ENCODE measurements at places on chromosomes 16 and 17.

GRCh38 chr17:14637260-14637659, 336.4 kb downstream of the HS3ST3B1 start:
- DNase-seq: no peak

- no peak for DNase-seq
These were observed at the start of gene PRAC2 for GRCh38 chr17:48722915-48723422. Gene PRAC2, plus strand, starts transcription at chr17:48723185. Its CDS starts 1,226 bp downstream, at chr17:48724411.

DNA sequence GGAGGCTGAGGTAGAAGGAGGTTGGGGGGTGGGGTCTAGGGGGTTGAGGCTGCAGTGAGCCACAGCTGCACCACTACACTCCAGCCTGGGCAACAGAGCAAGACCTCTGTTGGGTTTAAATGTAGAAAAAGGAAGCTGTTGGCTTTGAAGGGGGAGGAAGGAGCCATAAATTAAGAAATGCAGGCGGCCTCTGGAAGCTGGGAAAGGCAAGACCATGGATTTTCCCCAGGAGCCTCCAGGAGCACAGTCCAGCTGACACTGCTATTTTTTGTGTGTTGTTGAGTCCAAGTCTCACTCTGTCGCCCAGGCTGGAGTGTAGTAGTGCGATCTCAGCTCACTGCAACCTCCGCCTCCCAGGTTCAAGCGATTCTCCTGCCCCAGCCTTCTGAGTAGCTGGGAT, 15.9 kb downstream of the LITAF start:
- DNase-seq: no peak

DNA sequence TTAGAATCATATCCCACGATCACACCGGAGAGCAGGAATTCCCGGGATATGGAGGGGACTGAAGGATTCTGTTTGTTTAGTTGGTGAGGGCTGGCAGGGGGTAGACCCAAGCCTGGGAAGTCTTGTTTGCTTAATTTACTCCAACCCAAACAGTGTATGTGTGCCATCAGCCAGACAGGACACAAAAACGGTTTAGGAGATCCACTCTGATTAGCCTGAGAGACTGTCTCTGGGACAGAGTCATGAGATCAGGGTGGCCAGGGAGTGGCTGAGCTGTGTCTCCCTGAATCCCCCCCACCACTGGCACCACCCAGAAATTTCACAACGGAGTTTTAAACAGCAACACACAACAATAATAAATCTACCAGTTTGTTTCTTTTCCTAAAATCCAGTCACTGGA, 127.0 kb downstream of the RBFOX3 start:
- DNase-seq: no peak

- DNase-seq: no peak
These were observed 9.8 kb downstream of the PGS1 start for GRCh38 chr17:78387977-78388941.

DNA sequence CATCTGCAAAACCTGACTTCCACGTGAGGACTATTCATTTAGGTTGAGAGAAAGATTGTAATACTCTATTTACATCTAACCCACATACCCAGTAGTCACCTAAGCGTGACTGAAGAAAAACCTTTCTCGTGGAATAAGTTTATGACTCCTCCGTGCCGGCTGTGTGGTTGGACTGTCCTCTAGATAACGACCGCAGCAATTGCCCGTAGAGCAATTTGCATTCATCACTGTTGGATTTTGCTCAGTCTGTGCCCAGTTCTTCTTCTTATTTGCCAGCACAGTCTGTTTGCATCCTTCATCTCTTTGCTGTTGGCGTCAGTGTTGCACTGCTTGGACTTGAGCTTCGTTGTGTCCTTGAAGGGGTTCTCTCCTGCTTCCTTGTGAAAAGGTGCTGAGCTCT, 131.3 kb downstream of the CYB561 start:
- DNase-seq: no peak

- no peak for DNase-seq
These were observed 33.7 kb downstream of the CDRT15L2 start for GRCh38 chr17:20613248-20613647.

DNA sequence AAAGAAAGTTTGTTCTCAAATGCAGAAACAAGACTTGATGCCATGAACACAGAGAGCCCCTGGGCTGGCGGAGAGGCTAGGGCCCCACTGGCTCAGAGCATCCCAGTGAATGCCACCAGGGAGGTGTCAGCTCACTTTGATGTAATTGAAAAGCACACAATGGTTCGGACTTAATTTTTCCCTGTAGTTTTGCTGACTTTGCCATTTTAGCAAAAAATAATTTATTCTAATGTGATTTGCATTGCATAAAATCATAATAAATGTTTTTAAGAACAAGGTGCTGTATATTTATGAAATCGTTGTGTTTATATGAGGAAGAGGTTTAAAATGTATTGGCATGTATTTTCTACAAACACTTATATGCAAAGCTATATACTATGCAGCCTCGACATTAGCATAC, 140.5 kb downstream of the HS3ST4 start:
- no peak for DNase-seq

- no peak for DNase-seq
These were observed 17.1 kb upstream of the ALOX15B start for GRCh38 chr17:8021565-8022359.

DNA sequence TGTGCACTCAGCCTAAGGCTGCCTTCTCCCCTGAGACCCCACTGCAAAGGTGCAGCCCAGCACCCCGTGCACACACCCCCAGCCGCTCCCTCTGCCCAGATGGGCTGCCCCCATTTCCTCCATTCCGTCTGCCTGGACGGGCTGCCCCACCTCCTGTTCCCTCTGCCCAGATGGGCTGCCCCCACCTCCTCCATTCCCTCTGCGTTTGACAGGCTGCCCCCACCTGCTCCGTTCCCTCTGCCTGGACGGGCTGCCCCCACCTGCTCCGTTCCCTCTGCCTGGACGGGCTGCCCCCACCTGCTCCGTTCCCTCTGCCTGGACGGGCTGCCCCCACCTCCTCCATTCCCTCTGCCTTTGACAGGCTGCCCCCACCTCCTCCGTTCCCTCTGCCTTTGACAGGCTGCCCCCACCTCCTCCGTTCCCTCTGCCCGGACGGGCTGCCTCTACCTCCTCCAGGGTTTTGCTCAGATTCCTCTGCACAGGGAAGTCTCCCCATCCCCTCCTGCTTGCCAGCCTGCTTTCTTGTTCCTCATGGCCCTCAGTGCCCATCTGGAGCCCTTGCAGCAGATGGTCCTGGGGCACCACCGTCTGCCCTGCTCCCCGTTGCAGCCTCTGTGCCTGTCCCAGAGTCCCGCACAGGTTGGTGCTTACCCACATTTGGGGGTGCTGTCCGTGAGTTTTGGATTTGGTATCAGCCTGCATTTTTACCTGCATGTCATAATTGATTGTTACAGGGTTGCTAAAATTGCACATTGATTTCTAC, 23.4 kb upstream of the IL17C start:
- DNase-seq: no peak

- no peak for DNase-seq
These were observed 4.2 kb upstream of the GPRC5B start for GRCh38 chr16:19888834-19889233.

- DNase-seq: no peak
These were observed 15.2 kb upstream of the DOK4 start for GRCh38 chr16:57501492-57501891.

- DNase-seq: no peak
These were observed 178.8 kb downstream of the C16orf78 start for GRCh38 chr16:49552313-49552928.

DNA sequence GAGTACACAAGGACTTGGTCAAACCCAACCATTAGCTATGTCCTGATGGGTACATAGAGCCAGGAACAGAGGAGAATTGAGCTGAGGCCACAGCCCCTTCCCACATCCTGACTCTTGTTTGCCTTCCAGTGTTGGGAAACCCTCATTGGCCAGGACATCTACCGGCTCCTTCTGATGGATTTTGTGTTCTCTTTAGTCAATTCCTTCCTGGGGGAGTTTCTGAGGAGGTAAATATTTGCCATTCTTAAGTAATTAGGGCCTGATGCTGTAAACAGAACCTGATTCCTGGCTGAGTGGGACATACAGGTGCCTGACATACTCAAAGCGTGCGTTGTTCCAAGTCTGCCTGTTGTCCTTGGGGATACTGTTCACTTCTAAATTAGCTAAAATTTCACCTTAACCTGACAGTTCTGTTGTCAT, 42.6 kb downstream of the GDE1 start:
- no peak for DNase-seq

GRCh38 chr17:58399974-58400373, 17.4 kb downstream of the RNF43 start:
- DNase-seq: no peak

- DNase-seq: no peak
These were observed 2.4 kb upstream of the RHBDF1 start for GRCh38 chr16:74747-75334.

Data from CD8-positive, alpha-beta memory T cell (primary cell).